ENCODE measurements at places on chromosomes 7 and 10. TPM values are rescaled to one million over a fixed set of nuclear protein-coding genes. Genes with fewer than 3 reads are reported as not detected.
A peak's percentile ranks its signal among the peaks of the same experiment; 100 is the strongest.

- no peak for DNase-seq
Measured at GRCh38 chr10:22017283-22018020, 13.9 kb upstream of the DNAJC1 start.

DNA sequence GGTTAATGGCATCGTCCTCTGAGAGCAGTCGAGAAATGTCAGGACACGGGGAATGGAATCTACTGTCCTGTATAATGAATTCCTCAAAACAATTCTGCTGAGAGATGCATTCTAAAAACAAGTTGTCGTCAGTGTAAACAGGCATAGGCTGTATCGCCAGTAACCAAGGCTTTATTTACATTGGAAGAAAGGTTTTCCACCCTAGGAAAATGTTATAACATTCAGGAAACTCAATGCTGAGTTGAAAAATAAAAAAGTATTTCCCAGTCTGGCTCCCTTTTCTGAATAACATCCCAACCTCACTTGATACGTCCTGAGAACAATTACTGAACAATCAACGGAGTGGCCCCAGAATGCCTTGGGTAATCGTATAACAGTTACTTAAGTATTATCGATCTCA is 79.6 kb upstream of the UCN3 start:
- DNase-seq = peak; percentile 26

DNA sequence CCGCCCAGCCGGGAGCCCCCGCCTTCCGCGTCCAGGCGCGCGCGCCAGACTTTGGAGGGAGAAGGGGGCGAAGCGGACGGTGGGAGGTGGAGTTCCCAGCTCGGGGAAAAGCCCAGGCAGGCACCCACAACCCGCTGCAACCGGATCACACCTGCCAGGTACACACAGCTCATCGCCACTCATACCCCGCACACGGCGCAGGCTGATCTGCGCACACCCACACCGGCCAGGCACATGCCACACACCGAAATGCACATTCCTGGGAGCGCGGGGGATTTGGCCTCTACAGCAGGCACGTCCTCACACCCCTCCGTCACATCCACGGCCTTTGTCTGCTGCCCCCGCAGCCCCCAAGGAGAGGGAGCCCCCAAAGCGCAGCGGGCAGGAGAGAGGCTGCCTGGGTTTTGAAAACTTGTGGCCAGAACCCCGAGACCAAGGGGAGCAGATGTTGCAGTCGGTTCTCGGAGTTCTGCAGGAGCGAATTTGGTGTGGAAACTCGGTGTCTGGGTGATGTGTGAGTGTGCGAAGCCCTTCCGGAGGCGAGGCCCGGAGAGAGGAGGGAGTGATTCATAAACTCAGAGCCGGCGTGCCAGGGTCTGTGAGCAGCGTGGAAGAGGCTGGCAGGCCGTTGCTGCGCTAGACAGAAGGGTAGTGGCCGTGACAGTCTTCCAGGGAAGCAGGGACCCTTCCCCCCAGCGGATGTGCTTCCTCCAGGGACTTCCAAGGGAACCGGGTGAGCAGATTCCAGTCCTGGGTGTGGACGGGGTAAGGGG is 734 bp downstream of the CHST3 start:
- DNase-seq = peak; percentile 45

The FGF8 gene
- total RNA-seq = not detected

GRCh38 chr7:100119970-100120732 is 717 bp downstream of the CNPY4 start:
- DNase-seq = no peak

DNA sequence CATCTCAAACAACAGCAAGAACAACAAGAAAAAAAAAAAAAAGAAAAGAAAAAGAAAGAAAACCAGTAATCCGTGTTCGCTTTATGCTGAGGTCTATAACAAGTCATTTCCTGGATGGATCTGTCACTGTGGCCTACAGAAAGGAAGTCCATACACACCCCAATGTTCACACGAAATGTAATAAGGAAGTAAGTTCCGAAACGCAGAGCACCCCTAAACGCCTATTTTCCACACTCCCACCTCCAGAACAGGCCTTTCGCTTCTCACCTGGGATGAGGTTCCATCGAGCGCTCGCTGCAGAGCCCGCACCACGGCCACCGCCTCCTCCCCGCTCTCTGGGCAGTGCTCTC is 735 bp downstream of the ZNF394 start:
- no peak for DNase-seq

DNA sequence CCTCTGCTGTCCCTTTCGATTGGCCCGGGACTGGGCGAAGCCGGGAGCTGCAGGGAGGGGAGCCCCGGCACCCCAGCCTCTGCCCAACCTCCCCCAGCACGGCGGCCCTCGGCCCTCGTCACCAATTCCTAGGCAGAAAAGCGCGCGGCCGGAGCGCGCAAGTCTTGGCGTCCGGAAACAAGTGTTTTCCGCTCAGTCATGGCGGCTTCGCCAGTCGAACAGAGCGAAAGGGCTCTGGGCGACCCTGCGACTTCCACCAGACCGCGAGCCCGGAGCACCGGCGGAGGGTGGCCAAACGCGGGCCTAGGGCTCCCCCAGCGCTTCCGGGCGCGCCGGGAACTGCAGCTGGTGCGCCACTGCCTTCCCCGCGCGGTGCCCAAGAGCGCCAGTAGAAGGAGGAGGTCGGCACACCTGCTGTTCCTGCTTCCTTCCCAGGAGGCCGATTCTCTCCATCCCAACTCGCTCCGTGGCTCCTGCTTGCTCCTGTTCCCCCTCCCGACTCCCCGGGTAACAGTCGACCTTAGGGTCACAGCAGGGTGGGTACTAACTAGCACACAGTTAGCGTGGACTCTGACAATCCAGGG is 729.9 kb downstream of the ZWINT start:
- DNase-seq = no peak

DNA sequence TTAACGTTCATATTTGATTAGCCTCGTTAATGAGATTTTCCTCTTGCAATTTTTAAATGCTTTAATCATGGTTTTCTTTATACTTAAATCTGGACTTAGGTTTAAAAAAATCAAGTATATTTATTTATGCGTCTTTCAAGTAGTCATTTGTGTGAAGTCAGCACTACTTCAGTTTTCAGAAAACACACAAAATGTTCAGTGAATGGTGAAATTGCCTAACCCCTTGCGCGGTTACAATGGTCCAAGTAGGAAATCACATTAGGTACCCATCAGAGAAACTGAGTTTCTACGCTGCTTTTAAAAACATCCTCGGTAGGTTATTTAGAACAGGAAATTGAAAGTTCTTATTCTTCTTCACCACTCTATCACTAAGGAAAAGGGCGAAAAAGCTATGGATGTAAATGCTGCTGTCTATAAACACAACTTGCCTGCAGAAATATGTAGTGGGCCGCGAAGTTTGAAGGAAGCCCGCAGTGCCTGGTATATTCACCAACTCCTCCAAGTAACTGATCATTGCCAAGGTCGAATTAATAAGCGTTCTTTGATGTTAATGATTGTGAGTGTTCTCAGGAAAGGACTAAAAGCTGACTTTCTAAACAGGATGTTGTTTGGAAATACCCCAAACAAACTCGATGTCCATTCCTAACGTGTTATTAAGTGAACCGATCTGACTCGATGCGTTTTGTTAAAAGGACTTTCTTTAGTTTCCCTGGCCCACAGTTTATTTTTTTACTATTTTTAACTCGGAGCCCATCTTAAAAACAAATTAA is 1.0 kb downstream of the SYPL1 start:
- no peak for DNase-seq

The ADAMTS14 gene
- total RNA-seq = under 0.01 TPM

GRCh38 chr7:92750946-92751345 is 85.4 kb downstream of the CDK6 start:
- no peak for DNase-seq
